ENCODE measurements at places on chromosomes 1 and 21. TPM values are rescaled to one million over a fixed set of nuclear protein-coding genes. Genes with fewer than 3 reads are reported as not detected.

GRCh38 chr21:46157396-46157986 lies 2.1 kb upstream of the FTCD start:
- no peak for DNase-seq

DNA sequence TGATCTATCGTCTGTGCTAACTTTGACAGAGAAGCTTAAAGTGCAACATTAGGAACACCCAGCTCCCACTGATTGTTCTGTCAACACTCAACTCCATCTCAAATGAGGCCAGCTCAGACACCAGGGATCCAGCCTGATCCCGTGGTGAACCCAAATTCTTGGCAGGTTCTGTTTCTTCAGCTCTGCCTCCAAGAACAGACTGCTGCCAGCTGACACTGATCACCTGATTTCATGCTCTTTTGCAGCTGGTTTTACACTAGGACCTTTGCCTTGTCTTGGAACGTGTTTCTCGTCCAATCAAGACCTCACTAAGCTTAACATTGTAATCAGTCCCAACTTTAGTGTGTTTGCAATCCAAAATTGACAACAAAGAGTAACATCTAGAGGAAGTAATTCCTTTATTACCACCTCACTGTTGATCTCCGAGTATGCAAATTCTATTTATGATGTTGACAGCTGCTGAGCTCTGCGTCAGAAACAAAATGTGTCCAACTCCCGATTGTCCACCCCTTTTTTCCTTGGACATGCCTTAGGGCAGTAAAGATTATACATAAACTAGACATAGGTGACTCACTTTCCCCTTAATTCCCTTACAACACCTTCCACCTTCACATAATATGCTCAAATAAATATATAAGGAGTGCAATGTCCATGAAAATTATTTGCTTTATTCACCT lies 1.6 kb upstream of the HYI start:
- peak; percentile 56 for DNase-seq

The NPR1 gene
- 42.9 TPM for total RNA-seq

DNA sequence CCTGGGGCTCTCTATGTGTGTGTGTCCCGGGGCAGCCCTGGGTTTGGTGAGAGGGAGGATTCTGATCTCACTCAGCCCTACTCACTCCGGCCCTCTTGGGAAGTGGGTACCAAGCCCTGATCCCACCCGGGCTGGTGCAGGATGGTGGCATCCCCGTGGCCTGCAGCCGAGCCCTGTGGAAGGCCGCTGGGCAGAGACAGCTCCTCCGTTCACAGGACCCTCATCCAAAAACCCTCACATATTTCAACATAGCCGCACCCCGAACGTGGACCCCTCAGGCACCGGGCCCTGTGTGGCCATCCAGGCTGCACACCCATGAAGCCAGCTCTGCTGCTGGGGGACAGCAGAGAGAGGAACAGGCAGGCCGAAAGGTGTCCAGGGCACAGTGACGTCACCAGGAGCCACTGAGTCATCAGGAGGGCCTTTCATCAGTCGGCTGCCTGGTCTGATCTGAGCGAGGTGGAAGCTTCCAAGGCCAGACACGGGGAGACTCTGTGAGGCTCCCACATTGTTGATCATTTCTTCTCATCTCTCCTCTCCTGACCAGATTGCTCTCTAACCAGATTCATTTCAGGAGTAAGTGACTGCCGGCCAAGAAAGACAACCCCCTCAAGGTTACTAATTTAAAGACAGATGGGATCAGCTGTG lies 16.2 kb upstream of the GPR157 start:
- no peak for DNase-seq

The NGF gene
- 12.0 TPM for total RNA-seq

The KCNE1 gene
- total RNA-seq: 3.8 TPM

The KLHDC7A gene
- total RNA-seq: 0.11 TPM

GRCh38 chr1:231931146-231931545 lies 304.6 kb downstream of the DISC1 start:
- DNase-seq: no peak

DNA sequence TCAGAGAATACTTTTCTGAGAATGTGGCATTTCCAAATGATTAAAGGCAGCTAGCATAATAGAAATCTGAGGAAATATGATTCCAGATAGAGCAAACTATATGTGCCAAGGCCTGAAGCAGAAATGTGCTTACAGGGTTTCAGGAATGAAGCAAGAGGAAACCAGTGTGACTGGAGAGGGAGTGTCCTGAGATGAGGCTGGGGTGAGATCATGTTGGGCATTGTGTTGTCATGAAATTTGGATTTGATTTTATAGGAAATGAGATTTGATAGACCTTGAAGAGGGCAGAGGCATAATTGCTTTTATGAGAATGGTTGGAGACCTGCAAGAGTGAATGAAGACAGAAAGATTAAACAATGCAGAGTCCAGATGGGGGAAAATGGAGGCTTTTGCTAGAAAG lies 338.1 kb upstream of the SNX7 start:
- no peak for DNase-seq

The DIO1 gene
- total RNA-seq: not detected

Data from right atrium auricular region (tissue), 2 donors.